ENCODE measurements at places on chromosomes 1 and 21.

DNA sequence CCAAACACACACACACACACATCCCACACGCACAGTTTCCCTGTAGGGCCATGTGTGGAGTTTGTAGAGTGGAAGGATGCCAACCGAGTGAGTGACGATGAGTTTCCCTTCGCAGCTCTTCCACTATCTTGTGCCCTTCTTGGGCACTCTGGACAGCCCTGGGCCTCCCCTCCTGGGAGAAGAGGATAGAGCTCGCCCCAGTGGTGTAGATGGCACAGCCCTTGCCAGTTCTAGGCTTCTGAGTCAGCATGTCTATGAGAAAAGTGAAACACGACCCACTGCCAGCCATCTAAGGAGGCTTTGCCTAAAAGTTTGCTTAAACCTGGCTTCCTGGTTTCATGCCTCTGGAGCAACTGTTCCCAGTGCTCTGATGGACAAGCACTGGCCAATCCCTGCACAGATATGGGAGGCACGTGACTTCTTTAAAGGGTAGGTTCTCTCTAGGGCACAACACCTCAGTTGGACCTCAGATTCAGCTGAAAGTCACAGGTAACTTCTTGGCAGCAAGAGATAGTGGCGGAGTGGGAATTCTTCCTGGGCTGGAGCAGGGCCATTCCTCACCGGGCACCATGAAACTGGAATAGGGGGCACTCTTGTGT, 195.9 kb upstream of the GALNT2 start:
- DNase-seq: no peak

GRCh38 chr1:98210064-98210463, 289.2 kb upstream of the DPYD start:
- DNase-seq: no peak

GRCh38 chr1:1306070-1306660, 1.6 kb downstream of the ACAP3 start:
- no peak for DNase-seq

- DNase-seq: no peak
Observed at GRCh38 chr1:205970486-205970885, 27.2 kb upstream of the SLC26A9 start.

GRCh38 chr1:78683079-78683478, 33.4 kb downstream of the IFI44 start:
- DNase-seq: no peak

DNA sequence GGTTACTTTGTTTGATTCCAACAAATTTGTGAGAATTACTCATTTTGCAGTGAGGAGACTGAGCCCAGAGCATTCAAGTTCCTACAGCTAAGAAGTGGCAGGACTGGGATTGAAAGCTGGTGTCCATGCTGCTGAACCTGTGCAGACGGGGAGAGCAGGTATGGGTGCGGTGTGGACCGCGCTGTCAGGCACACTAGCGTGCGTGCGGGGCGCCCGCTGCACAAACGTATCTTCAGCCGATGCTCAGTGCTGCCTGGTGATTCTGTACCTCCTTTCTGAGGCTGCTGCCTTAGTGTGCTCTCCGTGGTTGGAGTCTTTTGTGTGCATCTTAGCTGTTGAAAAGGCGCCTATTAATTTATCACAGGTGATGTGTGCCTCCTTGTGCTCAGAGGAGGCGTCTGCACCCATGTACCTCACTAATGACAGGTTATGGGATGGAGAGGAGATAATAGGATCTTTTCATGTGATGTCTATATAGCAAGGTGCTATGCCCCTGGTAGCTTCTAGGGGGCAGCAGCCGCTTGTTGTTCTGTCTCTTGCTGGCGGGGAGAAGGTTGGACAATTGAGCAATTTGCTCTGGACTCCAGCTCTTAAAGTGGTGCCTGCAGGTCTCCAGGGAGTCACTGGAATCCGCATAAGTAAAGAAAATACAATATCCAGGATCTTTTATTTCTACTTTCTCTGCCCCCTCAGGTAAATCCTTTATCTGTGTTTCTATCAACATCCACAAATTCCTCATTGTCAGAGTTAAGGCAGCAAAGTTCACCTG, 32.5 kb downstream of the PEX14 start:
- no peak for DNase-seq

DNA sequence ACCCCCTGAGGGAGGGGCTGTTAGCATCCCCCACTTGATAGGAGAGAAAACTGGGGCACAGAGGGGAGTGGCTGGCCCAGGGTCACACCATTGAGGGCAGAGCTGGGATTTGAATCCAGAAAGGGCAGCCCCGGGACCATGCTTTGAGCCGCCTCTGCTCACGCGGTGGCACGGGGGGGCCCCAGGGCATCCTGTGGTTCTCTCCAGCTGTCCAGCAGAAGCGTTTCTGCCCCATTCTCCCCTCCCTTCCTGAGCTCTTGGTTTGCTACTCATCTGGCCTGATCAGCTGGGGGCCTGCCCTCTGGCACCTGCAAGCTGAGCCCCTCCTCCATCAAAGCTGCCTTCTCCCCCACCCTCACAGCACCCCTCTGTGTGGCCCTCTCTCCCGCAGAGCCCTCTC, 37.5 kb downstream of the FBXO2 start:
- DNase-seq: no peak

DNA sequence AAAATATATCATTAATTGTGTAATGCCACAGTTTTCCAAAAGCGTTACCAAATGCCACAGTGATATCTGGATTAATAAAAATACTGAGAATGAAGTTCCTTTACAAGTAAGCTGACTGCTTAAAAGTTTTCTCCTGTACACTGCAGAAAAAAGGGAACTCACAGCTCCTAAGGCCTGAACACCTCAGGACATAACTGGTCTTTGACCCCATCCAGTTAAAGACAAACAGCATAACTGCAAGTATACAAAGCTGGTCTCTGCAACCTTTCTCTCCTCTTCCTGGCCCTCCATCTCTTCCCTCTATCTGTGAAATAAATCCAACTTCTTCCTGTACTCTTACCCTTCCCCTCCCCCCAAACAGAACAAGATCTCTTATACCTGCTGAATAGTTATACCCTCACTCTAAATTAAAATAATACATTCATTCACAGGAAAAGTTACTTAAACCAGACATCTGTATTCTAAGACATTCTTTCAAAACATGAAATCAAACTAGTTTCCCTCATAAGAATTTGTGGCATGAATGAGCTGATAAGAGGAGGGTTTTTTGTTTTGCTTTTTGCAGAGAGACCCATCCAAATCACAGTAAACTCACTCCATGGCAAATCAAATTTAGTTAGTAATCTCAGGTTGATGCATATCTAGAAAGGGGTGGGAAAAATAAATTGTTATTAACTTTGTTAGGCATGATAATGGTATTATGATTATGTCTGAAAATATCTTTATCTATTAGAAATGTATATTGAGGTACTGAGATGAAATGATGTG, 2.9 kb downstream of the DIPK1A start:
- DNase-seq: no peak

GRCh38 chr21:42395905-42396651, at the start of gene TMPRSS3:
Gene TMPRSS3 (minus strand): TSS chr21:42396052. CDS start chr21:42395417, 635 bp downstream.
- no peak for DNase-seq

- no peak for DNase-seq
Observed at GRCh38 chr1:242826701-242827336, 302.3 kb upstream of the PLD5 start.

- no peak for DNase-seq
Observed at GRCh38 chr1:67551375-67551774, 121.2 kb upstream of the SERBP1 start.

Data from GM06990 (cell line).